ENCODE measurements at places on chromosomes 13 and 19.

DNA sequence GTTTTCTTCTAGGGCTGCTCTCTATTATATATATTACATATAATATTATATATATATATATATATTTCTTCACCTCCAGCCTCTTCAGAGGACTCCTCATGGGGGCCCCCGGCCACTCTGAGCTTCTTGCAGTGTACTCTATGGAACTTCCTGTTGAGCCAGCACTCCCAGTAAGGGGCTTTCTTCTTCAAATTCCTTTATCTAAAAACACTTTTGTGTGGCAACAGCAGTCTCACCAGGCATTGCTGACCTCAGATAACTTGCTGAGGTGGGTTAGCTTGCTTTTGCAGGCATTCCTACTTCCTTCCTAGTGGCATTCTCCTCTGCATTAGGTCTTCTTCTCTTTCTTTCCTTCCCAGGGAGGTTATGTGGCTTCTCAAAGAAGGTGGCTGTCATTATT, 381.5 kb downstream of the MYO16 start:
- no peak for DNase-seq

GRCh38 chr19:50514346-50515167, 844 bp upstream of the ASPDH start:
- no peak for DNase-seq

DNA sequence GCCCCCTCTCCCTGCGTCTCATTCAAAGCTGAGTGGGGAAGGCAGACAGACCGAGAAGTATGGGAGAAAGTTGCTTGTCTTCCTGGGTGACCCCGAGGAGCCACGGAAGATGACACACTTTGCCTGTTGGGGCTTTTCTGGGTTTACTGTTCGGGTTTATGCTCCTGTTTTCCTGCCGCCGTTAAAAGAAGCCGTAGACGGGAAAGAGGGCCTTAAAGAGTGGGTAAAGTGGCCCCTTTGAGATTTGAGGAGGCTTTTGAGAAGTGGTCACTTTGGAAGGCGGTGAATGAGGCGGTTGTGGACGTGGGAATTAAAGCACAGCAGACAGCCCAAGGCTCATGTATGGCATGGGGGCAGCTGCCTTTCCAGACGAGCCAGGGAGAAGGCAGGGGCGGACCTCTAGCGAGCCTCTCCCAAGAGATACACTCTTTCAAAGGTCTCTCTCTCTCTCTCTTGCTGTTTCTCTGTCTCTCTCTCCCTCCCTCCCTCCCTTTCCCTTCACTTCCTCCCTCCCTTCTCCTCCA, 493 bp upstream of the LHFPL6 start:
- DNase-seq = peak; percentile 2

GRCh38 chr13:85536706-85537105, 262.5 kb downstream of the SLITRK6 start:
- no peak for DNase-seq

DNA sequence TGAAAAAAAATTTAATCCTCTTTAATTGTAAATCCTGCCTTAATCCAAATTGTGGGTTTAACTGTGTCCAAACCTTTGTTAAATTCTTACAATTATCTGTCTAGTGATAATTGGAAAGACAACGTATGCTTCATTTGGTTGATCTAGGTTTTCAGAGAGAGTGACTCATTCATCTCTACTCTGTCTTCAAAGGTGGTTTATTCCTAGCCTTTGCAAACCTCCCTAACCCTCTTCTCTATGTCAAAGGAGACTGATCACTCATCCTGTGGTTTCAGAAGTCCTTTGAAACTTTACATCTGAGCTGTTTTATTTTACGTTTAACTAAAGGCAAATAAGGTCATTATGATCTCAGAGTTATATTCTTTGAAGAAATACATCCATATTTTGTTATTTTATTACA, 8.8 kb upstream of the OXGR1 start:
- DNase-seq = no peak

- DNase-seq = no peak
Measured at GRCh38 chr13:21066946-21067345, 5.6 kb upstream of the LATS2 start.

DNA sequence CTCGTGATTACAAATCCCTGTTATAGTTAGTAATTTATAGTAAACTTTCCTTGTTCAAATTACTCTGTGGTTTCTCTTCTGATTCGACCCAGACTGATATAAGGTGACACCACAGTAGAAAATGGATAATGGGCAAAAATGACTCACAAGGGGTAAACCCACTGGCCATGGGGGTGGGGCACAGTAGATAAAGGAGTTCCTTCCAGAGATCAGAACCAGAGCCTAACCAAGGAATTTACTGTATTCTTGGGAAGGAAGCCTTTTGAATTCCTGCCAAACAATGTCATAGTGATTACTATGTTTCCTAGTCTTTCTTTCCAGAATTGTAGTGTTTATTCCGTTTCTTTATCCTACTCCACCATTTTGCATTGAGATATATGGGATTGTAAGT, 21.9 kb downstream of the MIR17HG start:
- DNase-seq = peak; percentile 34

- no peak for DNase-seq
Measured at GRCh38 chr13:34151885-34152284, 333.9 kb downstream of the RFC3 start.

- peak; percentile 19 for DNase-seq
Measured at GRCh38 chr19:6887316-6887715, at the start of gene ADGRE1. Gene ADGRE1 (plus strand): TSS chr19:6887579. CDS start chr19:6887609, 30 bp downstream.

- DNase-seq = no peak
Measured at GRCh38 chr13:27338816-27339215, 68.2 kb downstream of the RASL11A start.

DNA sequence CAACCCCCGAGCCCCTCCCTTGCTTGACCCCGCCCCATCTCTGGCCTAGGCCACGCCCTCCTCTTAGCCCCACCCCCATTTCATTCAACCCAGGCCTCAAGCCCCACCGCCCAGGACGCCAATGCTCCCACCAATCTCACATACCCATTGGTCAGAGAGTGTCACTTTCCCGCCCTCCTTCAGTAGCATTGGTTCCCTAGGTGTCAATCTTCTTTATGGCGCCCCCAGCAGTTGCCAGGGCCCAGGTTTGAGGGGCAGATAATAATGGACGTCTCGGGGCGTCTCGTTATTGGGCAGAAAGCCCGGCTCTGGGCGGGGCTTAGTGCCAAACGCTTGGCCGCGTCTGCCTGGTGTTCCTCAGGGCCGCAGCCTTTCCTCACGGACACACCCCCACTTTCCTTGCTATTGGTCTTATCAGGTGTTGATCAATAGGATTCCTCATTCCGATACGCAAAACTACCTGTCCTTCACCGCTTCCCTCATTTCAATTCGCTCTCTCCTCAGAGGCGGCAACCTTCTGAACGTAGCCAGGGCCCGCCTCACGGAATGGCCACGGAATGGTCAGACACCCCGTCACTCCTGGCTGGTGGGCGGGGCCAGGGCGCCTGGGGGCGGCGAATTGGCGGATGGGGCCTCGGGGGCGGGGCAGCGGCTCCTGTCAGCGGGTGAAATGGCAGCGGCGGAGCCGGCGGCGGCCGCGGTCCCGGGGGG, at the start of gene EVI5L:
EVI5L (plus strand) TSS at position 658 of the 711 bp plus-strand sequence. CDS start 16,325 bp downstream, outside the sequence.
- DNase-seq = peak; percentile 100
